ENCODE measurements at places on chromosomes 3 and 15.

DNA sequence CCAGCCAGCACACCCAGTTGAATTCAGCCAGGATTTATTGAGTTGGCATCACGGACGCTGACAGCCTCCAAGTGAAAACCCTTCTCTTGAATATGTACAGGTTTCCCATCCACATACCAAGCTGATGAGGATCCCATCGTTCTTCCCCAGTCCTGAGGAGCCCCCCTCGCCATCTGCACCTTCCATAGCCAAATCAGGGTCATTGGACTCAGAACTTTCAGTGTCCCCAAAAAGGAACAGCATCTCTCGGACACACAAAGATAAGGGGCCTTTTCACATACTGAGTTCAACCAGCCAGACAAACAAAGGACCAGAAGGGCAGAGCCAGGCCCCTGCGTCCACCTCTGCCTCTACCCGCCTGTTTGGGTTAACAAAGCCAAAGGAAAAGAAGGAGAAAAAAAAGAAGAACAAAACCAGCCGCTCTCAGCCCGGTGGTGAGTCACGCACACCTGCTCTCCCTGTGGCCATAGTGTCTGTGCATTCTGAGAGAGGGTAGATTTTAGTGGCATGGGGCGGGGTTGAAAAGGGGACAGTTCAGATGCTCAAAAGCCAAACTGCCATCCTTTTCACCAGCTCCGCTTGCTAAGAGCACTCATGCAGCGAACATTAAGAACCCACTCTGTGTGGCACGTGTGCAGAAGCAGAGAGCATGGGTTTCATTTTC is 51.2 kb downstream of the KLHL25 start:
- no peak for DNase-seq

- DNase-seq, result no peak
Measured at GRCh38 chr15:90844696-90845095, 23.7 kb upstream of the FURIN start.

DNA sequence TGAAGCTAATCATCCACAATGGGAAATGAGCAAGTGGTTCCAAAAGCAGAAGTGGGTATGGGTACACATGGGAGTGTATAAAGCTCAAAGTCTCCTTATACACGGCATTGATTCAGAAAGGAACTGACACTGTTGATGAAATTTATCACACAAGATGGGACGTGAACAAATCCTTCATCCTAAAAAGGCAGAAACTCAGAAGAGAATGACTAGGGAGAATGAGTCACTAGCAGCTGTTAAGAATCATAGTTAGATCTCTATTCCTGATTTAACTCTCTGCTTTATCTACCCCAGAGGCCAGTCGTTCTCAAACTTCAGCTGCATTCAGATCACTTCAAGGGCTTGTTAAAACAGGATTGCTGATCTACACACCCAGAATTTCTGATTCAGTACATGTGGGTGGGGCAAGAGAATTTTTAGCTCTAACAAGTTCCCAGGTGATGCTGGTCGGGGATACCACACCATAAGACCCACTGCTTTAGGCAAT is 97.7 kb upstream of the PHLDB2 start:
- DNase-seq, result no peak

GRCh38 chr15:61063875-61064320 is 165.2 kb downstream of the RORA start:
- DNase-seq, result no peak

DNA sequence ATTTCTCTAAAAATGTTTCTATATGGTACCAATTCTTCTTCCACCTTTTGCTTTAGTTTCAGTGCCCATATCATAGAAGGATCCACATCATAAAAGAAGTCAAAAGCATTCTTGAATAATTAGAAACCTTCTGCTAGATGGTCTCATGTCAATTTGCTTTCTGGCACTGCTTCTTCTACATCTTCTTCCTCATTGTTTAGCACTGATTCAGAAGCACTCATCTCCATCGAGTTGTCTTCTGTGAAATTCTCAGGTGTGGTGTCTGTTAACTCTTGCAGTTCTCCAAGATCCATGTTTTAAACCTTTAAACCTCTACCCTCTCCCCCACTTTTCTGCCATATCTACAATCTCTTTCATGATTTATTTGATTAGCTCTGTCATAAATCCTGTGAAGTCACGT is 154.8 kb downstream of the WDR76 start:
- DNase-seq, result no peak

DNA sequence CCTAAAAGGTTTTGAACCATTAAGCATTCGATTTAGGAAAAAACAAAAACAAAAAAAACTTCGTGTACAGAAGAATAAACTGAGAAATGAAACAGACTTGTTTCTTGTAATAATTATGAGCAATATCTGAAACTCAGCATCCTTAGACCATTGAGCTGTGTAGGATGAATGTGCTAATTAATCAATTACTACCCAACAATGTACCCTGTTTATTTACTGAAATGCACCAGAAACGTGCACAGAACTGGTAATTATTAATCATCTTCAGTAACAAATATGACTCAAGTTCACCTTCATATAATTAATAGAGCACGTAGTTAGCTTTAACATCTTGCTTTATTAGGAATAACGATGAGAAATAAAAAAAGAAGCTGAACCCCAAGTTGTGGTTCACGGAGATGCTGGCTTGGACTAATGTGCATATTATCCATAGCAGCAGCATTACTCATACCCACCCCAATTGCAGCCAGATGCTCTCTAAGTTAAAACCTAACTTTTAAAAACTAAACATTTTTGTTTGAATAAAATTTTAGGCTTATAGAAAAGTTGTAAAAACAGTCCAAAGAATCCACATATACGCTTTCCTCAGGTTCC is 10.2 kb upstream of the C15orf61 start:
- DNase-seq, result no peak

GRCh38 chr3:102123590-102124190 is 274.4 kb downstream of the NFKBIZ start:
- DNase-seq, result no peak

GRCh38 chr3:114646526-114646925 is 352.7 kb downstream of the TIGIT start:
- DNase-seq, result no peak

DNA sequence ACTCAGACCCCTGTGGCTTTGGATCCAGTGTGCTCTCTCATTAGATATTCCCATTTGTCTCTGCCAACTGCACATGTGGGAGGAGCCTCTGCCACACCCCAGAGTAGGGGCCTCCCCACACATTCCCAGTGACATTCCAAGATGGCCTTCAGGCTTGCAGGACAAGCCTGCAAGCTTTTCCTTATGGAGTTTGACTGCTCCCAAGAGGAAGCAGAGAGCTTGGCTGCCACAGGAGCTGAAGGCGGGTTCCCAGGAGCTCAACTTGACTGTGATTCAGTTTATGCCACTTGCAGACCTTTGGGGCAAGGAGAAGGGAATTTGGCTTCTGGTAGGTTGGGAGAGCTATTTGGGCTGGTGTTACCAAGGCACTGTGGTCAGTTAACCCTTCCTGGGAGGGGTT is 22.5 kb upstream of the EPHB1 start:
- no peak for DNase-seq

- DNase-seq, result no peak
Measured at GRCh38 chr3:72839057-72839456, 9.2 kb downstream of the SHQ1 start.

DNA sequence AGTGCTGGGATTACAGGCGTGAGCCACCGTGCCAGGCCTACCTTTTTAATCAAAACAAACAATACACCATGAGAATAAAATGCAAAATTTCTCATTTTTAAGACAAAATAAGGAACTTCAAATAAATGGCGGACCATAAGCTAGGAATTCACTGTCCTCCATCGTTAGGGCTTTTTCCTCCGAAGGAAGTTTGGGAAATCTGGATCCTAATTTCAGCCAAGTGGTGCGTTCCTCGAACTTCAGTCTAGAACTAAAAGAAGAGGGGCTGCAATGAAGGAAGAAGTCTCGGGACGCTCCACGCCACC is 260 bp downstream of the EXD1 start:
- no peak for DNase-seq

- DNase-seq, result no peak
Measured at GRCh38 chr3:197507081-197507480, 48.7 kb downstream of the BDH1 start.

DNA sequence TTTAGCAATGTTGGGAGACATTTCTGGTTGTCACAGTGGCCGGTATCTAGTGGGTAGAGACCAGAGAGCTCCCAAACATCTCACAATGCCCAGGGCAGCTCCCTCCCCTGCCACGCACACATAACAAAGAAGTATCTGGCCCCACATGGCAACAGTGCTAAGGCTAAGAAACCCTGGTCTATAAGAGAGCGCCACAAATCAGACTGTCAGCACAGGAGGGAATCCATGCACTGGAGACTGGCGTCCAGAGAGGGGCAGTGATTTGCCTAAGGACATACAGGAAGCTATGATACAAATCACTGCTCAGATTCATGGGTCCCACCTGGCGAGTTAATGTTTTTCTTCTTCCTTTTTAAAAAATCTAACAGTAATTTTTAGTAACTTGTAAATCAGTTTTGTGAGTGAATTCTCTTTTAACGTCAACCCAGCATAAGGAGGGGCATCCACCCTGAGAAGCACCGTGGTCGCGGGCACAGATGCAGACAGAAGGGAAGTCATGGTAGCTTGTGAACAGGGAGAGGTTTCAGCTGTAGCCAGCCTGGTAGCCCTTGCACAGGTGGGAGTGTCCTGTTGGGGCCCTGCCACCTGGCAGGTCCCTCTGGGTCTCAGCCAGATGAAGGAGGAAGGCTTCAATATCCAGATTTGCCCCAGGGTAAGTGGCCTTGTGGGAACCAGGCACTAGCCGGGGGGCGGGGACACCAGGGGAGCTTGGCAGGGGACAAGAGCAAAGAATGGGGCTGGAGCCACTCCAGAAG is 8.7 kb downstream of the ISG20 start:
- no peak for DNase-seq

- DNase-seq, result peak; percentile 43
Measured at GRCh38 chr3:133620066-133620784, 41.5 kb downstream of the TOPBP1 start.

DNA sequence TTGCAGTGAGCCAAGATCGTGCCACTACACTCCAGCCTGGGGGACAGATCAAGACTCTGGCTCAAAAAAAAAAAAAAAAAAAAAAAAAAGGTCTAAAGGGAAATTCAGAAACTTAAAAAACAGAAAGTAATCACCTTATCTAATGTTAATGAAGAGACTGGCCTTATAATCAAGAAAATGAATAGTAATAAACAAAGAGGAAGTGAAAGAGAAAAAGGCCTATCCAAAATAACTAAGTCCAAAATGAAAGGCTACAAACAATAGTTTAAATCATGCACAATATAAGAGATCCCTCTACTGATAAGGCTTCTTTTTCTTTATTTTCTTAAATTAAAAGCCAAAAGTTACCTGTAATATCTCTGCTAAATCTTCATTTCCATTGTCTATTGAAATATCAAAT is 37.1 kb upstream of the HDC start:
- DNase-seq, result no peak

DNA sequence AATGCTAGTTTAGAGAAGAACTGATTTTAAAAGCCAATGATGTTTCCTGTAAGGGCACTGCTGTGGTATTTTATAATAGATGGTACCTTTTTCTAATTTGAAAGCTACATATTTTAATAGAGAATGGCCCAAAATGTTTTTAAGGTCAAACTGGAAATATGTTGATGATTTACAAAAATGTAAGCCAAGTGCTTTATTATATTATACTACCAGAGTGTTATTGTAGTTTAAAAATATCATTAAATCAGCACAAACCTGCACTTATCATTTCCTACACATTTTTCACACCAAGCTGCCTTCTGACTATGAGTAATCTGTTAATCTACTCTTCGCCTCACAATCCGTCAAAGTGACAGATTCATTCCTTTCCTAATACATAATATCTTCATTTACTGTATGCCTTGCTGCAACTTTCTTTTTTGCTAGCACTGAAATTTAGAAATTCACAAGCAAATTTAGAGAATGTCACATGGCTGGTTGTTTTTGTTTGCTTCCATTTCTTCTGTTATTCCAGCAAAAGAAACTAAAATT is 126.4 kb upstream of the FAM3D start:
- DNase-seq, result no peak

GRCh38 chr15:90401495-90401894 is 13.5 kb downstream of the IQGAP1 start:
- DNase-seq, result no peak

DNA sequence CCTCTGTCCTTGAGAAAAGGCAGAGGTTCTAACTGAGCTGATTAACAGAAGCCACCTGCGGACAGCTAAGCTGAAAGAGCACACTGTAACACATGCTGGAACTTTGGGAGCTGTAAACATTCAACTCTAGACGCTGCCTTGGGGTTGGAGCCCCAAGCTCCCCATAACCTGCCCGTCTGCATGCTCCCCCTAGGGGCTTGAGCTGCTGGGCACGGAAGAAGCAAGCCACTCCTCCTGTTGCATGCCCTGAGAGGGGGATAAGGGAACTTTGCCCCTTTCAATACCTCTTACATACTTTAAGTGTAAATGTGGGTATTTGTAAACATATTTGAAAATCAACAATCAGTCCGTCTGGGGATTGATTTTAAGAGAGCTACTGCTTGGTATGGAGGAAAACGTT is 188.4 kb downstream of the ADAMTSL3 start:
- DNase-seq, result no peak

GRCh38 chr3:157051055-157051454 is 108.9 kb downstream of the CCNL1 start:
- no peak for DNase-seq

GRCh38 chr3:73665286-73665685 is 40.5 kb upstream of the PDZRN3 start:
- DNase-seq, result no peak

DNA sequence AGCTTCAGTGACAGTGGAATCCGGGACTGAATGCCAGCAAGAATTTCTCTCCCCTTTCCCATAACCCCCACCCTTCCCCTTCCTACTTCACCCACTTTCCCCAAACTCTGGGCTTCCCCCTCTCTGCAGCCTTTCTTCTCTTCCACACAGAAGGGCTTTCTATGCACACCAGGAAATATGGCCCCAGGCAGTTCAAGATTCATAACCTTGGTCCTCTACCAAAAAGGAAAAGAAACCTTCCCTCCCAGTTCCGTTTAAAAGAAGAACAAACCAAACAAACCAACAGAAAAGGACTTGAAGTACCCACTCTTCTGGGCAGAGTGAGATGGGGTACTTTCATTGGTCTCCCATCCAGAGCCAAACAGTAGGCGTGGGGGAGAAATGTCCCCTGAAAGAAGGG is 68.8 kb upstream of the ABHD2 start:
- DNase-seq, result no peak
